Stimulated activated CD4-positive, alpha-beta T cell treated with anti-CD3 and anti-CD28 coated beads, TNF-alpha, amount 100 ng/mL, for 4 hours (primary cell): ENCODE measurements at places on chromosomes 1 and 21.

DNA sequence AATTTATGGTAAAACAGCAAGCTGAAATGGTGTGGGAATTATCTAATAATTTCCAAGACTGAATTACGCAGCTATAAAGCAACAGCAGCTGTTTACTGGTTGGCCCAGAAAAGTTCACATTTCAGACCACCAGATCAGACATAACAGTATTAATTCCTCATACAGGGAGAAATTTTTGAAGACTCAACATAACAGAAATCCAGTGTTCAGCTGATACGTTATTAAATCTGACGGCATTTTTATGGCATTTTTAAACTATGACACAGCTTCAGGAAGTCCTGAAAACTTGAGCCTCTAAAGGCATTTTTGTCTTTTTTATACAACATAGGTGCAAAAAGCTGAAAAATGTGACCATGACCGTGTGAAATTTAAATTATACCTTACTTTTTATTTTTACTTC lies 91.2 kb downstream of the APP start:
- DNase-seq = no peak

GRCh38 chr1:91643431-91643830 lies 142.8 kb downstream of the CDC7 start:
- DNase-seq = no peak

DNA sequence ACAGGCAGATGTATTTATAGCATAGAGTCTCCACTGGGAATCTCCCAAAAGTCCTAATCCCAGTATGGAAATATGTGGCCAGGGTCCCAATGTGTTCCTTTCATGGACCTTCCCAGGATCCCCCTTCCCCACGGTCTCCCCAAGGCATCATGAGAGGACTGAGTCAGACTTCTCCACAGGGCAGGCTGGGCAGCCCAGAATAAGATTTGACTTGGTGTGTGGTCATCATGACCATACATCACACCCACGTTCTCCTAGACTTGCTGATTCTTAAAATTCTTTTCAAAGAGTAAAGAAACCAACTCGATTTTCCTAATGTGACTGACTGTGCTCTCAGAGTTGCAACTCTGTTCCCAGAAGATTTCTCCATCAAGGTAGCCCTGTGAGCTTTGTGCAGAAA lies 93.9 kb upstream of the CD34 start:
- no peak for DNase-seq

DNA sequence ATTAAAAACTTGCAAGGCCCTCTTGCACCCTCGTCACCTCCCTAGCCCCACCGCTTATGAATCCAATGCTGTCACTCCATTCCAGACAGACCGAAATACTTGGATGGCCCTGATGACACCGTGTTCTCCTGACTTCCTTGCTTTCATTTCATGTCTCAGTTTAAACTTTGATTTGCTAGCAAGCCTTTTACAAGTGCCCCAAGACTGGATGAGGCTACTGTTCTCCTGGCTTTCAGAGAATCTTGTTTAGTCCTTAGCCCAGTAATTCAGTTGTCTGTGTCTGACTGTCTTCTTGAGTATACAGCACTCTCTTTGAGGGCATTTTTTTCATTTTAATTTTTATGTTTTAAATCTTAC lies 824 bp upstream of the IFI44L start:
- DNase-seq = no peak

- no peak for DNase-seq
These were observed 269.7 kb downstream of the DYRK1A start for GRCh38 chr21:37636152-37636860.

- DNase-seq = no peak
These were observed 431.0 kb downstream of the DPYD start for GRCh38 chr1:97489834-97490233.

GRCh38 chr1:242827538-242827937 lies 303.0 kb upstream of the PLD5 start:
- no peak for DNase-seq

- DNase-seq = no peak
These were observed 72.5 kb downstream of the ANGPTL1 start for GRCh38 chr1:178798232-178798861.

- no peak for DNase-seq
These were observed 20.3 kb upstream of the PADI3 start for GRCh38 chr1:17228619-17229018.

- DNase-seq = no peak
These were observed 140.4 kb downstream of the ST6GALNAC5 start for GRCh38 chr1:77007675-77008074.

- no peak for DNase-seq
These were observed 47.9 kb downstream of the ELF3 start for GRCh38 chr1:202058001-202058908.

DNA sequence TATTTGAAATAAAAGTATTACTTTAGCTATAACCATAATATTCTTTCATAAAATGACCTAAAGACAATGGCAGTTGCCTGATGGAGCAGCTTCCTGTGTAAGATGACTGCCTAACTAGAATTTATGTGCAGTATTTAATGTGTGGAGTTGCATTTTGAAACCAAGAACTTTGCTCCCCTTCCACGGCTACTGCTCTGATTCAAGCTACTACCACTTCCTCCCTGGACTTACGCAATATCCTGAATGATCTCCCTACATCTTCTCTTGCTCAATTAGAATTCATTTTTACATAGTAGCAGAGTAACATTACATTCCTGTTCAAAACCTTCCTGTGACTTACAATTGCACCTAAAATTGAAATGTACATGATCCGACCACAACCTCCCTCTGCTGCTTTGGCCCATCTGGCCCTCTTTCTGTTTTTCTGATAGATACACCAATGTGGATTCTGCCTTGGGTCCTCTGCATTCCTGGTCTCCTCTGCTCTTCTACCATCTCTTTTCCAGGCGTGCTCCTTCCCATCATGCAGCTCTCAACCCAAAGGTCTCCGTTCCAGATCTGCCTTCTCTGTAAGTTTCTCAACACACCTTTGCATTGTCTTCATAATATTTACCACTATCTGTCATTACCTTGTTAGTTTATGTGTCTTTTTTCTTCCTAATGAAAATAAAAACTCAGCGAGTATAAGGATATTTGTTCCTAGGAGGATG lies 47.4 kb upstream of the USP25 start:
- DNase-seq = no peak

DNA sequence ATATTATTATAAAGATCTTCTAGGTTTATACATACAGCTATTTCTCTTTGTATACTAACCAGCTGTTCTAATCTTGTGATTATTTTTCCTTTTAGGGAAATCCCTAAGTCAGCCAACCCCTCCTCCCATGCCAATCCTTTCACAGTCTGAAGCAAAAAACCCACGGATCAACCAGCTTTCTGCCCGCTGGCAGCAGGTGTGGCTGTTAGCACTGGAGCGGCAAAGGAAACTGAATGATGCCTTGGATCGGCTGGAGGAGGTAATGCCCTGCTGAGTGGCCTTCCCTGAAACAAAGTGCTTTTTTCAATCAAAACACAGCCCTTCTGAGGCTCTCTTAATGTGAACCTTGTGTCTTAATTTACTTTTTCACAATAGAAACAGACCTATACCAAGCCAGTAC lies 32.4 kb upstream of the BMP8A start:
- no peak for DNase-seq

- no peak for DNase-seq
These were observed 108.8 kb downstream of the NAV1 start for GRCh38 chr1:201647722-201648065.

DNA sequence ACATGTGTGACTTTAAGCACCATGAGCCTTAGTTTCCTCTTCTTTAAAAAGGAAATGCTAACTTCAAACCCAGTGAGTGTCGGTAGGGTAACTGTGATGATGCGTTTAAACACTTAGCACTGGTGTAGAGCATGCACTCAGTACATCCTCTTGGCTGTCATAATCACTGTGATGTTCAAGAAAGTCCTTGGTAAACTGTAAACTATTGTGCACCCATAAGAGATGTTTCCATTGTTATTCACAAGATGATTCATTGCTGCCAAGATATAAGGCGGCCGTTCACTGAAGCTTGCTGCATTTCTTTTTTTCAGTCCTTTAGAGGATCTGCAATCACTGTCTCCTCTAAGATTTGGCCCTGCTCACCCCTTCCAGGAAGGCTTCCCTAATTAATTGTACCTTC lies 61.8 kb upstream of the DAB1 start:
- DNase-seq = no peak

DNA sequence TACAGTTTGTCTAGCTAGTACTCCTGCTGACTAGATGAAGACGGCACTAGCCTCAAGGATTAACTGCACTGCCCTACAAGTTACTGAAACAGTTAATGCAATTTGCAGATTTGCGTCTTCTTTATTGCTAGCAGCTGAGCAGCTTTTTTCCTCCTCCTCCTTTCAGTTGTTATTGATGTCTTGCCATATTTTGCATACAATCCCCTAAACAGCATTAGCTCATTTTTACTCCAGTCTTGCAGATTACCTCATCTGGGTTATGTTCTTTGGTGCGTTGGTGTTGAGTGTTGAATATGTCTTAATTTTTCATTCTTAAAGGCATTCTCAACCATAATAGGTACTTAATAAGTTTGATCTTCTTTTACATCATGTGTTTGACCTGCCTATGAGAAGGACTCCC lies 363.4 kb upstream of the LYPLAL1 start:
- DNase-seq = no peak

GRCh38 chr1:9721606-9722377 lies 70.3 kb downstream of the PIK3CD start:
- DNase-seq = peak; percentile 67

DNA sequence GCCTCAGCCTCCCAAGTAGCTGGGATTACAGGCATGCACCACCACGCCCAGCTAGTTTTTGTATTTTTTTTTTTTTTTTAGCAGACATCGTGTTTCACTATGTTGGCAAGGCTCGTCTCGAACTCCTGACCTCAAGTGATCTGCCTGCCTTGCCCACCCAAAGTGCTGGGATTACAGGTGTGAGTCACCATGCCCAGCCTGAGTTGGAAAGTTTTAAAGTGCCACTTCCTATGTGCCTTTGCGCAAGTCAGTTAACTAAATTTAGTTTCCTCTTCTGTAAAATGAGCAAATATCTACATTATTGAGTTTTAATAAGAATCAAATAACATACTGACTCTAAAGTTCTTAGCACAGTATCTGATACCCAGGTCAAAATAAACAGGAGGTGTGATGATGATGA lies 12.4 kb downstream of the SLC19A2 start:
- DNase-seq = no peak

DNA sequence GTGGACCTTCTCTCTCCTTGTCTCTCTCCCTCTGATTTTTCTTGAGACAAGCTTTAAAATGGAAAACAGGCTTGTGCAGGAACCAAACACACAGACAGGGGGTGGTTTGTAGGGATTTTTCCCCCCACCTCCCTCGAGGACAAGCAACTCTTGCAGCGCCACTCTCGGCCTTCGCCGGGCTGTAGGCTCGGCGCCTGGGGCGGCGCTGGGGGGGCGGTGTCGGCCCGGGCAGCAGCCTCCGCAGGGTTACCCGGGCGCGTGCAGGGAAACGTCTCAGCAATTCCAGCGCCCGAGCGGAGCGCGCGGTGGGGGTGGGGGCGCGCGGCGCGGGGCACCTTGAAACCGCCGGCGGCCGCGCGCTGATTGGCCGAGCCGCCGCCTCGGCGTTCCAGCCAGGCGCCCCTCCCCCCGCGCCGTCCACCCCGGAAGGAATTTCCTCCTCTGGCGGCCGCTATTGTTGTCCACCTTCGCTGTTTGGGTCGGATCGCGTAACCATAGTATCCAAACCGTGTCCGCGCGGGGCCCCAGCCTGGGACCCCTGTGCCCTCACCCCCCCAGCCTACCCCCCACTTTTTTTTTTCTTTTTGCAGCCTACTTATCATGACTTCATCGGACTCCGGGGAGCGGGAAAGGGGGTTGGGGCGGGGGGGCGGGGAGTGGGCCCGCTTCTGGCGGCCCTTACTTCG lies 59.8 kb upstream of the ACOT11 start:
- peak; percentile 56 for DNase-seq

- no peak for DNase-seq
These were observed 4.8 kb upstream of the GPR37L1 start for GRCh38 chr1:202117898-202118371.

- DNase-seq = no peak
These were observed at the start of gene EPS8L3 for GRCh38 chr1:109763646-109764415. Gene EPS8L3, minus strand, starts transcription at chr1:109763923. Its CDS starts 2,174 bp downstream, at chr1:109761749.
